ENCODE measurements at places on chromosomes 7 and 10. TPM values are rescaled to one million over a fixed set of nuclear protein-coding genes. Genes with fewer than 3 reads are reported as not detected.

The CALML3 gene
- total RNA-seq: not detected

- DNase-seq: no peak
Measured at GRCh38 chr10:84727398-84727797, 399.0 kb downstream of the CCSER2 start.

DNA sequence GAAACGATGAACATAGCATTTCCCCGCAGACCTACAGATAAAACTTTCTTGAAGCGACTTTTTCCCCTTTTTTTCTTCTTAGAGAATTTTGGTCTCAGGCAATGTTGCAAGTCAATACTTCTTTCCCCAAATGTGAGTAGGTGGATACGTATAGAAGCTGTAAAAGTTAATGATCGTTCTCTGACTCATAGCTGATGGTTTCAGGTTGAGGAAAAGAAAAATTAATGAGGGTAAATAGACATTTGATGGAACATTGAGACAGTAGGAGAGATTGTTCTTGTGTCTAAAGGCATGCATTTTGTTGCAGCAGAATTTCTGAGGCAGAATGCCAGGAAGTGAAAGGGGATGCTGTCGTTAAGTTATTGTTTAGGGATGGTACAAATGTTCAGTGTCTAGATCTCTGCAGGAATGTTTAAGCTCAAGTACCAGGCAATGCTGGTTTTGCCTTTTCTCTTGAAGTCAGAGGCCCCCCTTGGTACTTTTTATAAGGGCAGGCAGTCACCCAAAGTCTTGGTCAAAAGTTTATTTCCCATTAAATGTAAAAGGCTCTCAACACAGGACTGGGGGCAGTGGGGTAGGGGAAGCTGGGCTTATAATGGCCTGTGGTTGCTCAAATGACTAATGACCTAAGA is 9.3 kb downstream of the TCF7L2 start:
- no peak for DNase-seq

GRCh38 chr10:12592967-12593366 is 243.6 kb downstream of the CAMK1D start:
- no peak for DNase-seq

GRCh38 chr7:106772655-106773108 is 92.4 kb upstream of the PIK3CG start:
- no peak for DNase-seq

DNA sequence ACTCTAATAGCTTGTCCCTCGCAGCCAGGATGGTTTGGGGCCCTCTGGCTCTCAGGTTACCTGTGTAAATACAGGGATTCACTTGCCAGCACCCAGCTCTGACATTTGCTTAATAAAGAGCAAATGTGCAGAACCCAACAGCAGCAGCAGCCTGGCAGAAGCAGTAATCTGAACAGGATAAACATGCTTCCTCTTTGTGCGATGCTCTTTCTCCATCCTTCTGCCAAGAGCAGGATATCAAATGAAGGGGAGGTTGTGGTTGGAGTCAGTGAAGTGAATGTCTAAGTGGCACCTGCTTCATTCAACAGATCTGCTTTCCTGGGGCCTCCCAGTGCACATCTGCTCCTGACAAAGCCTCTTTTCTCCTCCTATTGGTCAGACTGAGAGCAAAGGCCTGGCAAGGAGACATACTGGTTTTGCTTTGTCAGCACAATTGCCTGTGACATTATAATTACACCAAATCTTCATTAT is 130.3 kb downstream of the NRF1 start:
- DNase-seq: no peak

The FXYD4 gene
- not detected for total RNA-seq

- no peak for DNase-seq
Measured at GRCh38 chr10:116316503-116316902, 7.7 kb upstream of the CCDC172 start.

GRCh38 chr7:110347081-110347480 is 743.8 kb upstream of the LRRN3 start:
- DNase-seq: no peak

DNA sequence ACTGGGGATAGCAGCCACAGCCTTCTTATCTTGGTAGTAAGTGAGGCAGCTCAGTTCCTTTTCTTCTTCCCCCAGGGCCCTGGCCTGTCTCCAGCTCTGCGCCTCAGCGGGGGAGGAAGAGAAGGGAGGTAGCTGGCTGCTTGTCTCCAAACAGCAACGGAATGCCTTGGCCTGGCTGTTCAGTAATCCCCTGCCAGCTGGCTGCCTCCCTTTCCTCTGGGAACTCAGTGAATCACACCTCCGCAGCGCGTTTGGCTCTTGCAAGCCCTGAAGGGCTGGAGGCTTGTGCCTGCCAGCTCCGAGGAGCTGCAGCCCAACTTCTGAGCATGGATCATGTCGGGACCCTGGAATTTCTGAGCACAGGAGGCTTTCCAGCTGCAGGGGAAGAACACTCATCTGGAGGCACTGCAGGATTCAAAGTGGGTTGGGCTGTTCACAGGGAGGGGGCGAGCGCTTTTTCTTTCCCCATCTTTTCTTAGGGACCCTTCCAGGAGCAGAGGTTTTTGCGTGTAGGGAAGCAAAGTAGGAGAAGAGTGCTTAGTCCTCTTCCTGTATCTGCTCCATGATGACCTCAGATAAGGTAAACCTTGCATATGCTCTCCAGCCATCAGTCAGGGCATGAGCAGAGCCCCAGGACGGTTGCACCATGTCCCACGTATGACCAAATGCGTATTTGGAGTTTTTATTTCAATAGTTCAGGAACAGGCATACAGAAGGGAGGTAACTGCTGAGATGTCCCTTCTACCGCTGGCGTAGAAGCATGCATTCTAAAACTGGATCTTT is 253.2 kb upstream of the INHBA start:
- peak; percentile 93 for DNase-seq

- no peak for DNase-seq
Measured at GRCh38 chr7:31234836-31235605, 105.5 kb downstream of the NEUROD6 start.

The INHBA gene
- 0.59 TPM for total RNA-seq

- no peak for DNase-seq
Measured at GRCh38 chr7:30513762-30514161, 9.1 kb upstream of the GGCT start.

DNA sequence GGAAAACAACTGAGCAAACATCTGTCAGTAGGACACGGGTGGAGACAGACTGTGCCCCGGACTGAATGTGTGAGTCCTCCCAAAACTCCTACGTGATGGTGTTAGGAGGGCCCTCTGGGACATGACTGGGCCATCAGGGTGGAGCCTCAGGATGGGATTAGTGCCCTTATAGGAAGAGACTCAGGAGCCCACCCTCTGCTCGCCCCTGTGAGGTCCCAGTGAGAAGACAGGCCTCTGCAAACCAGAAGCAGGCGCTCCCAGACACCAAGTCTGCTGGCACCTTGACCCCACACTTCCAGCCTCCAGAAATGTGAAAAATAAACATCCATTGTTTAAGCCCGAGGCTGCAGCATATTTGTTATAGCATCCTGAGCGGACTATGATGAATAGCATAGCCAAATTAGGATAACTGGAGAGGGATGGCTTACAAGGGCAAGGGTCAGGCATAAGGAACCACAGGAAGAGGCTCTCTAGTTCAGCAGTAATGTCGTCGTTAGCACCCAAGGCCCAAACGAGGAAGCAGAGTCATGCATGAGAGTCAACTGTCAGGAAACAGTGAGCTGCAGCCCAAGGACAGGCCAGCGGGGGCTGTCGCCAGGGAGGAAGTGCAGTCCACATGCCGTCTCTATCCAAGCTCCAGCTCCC is 50.6 kb downstream of the PTPRN2 start:
- no peak for DNase-seq

DNA sequence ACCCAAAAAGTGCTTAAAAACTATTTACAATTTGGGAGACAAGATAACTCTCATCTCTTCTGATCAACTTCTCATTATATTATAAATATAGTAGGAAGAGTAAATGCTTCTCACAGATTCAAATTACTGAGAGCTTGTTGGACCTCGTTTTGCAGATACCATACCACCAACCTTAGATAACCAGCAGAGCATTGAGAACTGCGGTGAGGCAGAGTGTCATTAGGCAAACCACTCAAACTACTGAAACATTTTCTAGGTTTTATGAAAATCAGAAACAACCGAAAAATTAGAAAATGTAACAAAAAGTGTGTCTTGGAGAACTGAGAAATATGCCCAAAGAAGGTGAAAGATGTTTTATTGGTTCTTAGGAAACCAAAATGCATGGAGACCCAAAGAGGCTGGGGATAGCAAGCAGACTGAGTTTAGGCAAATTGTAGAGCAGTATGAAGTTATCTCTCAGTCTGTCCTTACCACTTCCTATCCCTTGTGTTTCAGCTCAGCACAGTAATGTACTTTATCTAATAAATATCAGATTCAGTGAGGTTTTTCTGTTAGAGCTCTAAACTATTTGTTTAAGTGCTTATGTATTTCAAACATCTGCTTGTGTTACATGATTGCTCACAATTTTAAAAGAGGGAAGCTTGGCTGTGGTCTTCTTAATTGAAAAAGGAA is 77.9 kb downstream of the HECTD2 start:
- DNase-seq: no peak

The LRRD1 gene
- total RNA-seq: 0.16 TPM

The PLXDC2 gene
- total RNA-seq: 63.9 TPM

- DNase-seq: no peak
Measured at GRCh38 chr10:122461729-122462532, 578 bp downstream of the HTRA1 start.

DNA sequence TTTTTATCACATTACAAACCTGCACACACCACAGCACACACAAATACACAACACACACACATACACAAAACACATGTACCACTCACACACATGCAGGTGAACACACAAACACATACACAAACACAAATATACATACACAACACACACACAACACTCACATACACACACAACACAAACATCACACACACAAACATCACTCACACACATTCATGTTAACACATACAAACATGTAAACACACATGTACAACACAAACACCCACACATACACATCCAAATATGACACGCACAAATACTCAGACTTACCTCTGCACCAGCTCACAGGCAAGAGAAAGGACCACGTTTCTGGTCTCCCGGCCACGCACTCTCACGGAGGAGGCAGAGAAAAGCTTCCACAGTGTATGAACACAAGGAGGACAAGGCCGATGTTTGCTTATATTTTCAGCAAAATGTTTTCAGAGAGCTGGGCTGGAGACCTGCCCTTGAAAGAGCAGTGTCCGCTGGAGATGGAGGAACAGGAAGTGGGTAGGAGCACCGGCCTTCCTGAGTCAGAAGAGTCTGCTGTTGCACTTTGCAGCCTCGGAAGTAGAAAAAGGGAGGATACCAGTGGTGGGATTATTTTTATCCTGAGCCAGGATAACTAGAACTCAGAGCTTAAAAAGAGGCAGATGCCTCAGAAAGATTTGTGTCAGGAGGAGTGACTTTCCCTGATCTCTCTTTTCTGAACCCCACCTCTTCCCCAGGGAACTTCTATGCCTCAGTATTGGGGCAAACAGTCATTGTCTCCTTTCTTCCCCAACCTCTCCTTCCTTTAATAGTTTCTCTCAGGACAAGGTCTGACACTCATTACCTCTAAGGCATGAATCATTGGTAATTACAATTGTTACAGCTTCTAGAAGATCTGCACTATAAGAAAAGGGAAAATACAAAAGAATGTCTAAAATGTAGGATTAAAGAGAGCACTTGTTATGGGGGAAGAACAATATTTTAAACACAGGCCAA is at the start of gene GIMAP6:
TSS of gene GIMAP6 (minus strand) at position 520 of the 999 bp plus-strand sequence. CDS start 2,243 bp downstream, outside the sequence.
- DNase-seq: no peak

GRCh38 chr7:95436407-95436806 is 1.6 kb upstream of the PON2 start:
- no peak for DNase-seq

GRCh38 chr7:31410265-31410664 is 69.7 kb upstream of the NEUROD6 start:
- no peak for DNase-seq

DNA sequence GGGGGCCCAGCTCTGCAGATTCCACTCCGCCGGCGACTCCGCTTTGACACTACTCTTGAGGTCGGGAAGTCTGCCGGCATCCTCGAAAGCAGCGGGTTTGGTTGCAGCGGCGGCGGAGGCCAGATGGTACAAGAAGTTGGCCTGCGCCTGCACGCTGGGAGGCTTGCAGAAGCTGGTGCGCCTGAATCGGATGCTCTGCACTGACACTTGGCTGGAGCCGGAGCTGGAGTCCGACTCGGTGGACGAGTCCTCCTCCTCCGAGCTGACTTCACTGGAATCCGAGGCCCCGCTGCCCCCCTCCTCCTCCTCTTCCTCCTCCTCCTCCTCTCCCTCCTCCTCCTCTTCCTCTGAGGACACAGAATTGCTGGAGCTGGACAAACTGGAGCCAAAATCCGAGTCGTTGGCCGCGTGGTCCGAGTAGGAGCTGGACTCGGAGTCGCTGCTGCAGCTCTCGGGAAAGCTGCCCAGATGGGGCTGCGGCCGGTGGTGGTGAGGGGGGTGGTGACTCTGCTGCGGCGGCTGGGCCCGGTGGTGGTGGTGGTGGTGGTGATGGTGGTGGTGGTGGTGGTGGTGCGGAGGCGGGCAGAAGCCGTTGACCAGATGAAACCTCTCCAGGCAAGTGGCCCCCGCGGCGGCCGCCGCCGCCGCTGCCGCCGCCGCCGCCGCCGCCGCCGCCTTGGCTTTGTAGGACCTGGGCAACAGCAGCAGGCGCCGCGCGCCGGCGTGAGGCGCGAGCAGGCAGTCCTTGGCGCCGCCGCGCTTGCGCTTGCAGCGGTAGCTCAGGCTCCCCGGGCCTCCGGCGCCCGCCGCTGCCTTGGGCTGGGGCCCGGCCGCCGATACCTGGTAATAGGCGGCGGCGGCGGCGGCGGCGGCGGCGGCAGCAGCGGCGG is 9.0 kb downstream of the SKIDA1 start:
- no peak for DNase-seq

The PRSS37 gene
- total RNA-seq: not detected

DNA sequence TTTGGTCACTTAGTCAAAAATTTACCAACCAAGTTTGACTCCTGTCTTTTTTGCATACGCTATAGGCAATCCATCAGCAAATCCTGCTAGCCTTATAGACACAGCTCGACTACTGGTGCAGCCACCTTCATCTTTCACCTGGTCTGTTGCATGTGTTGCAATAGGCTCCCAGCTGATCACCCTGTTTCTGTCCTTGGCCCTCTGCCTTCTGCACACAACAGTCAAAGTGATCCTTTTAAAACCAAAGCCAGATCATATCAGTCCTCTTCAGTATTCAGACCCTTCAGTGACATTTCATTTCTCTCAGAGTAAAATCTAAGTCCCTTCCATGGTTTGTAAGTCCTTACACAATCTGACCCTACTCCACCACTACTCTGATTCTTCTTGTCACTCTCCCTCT is 10.9 kb upstream of the CDK6 start:
- no peak for DNase-seq

The LRRN3 gene
- total RNA-seq: 2.4 TPM

The SLC29A4 gene
- 13.8 TPM for total RNA-seq

All from breast epithelium (tissue), 4 donors.